ENCODE measurements at places on chromosomes 5 and 9.

DNA sequence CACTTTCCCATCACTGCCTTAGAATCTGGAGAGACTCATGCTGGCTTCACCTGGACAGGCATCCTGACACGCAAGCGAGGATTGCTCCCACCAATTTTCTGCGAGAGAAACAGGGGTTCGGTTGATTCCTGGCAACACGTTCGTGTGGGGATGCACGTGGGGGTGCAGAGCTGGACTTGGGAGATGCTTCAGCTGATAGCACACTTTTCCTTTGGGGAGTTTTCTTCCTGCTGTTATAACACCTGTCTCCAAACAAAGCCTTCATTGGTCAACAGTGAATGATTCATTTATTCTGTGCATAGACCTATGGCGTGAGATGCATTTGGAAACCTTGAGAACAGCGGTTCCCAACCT is 50.0 kb downstream of the ROPN1L start:
- H3K36me3 ChIP-seq, result no peaks in the 10 kb centered on the region
- DNase-seq, result no peak
- no peak overlapping the region for H3K27ac ChIP-seq
- H3K4me3 ChIP-seq, result no peak overlapping the region

DNA sequence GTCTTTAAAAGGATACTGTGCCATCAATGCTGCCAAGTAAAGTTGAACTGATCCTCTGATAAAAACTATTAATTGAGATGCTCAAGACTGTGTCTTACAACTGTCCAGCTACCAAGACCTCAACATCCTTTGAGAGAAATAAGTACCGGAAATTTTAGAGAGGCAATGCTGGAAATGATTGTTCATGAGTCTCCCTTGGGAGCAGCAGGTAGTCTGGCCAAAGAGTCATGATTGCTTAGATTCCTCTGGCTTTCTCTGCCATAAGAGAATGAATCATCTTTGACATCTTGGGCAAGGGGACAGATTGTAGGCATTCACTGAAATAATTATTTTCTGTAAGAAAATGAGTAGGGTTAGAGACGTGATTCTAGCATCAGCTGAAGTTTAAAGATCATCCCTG is 466.6 kb upstream of the DAB2 start:
- no peaks in the 10 kb centered on the region for H3K4me1 ChIP-seq
- no peak for DNase-seq
- H3K36me3 ChIP-seq, result no peaks in the 10 kb centered on the region
- no peak overlapping the region for H3K27ac ChIP-seq

DNA sequence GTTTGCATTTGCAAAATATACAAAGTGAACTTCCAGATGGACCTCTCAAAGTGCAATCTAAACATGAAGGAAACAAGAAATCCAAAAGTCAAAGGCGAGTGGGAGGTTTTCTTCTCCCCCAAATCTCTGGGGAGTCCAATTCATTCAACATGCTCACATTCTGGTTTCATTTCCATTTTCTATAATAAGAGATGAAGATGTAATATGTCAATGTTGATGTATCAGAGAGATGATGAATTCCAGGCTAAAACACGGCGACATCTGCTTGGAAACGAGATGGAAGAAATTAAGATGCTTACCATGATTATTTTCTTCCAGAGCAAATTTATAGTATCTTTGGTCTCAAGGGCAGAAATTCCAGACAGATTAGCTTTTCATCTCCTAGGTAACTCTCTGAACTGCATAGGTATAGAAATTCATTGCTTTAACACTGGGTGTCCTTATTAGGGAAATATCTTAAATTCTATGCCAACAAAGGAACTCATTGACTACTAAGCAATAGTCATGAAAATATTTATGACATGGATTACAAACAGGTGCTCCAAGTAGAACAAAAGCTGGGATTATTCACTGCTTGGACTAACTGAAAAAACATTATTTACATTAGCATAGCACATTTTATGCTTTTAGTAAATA is 287.9 kb downstream of the SEC61B start:
- no peaks in the 10 kb centered on the region for H3K36me3 ChIP-seq
- H3K27me3 ChIP-seq, result peaks cover 3% of the 10 kb centered on the region
- no peak overlapping the region for H3K4me3 ChIP-seq
- peaks cover 2% of the 10 kb centered on the region for H3K4me1 ChIP-seq

GRCh38 chr9:110104261-110104809 is 103.6 kb downstream of the C9orf152 start:
- no peak for DNase-seq
- H3K4me3 ChIP-seq, result no peak overlapping the region
- no peaks in the 10 kb centered on the region for H3K36me3 ChIP-seq
- no peaks in the 10 kb centered on the region for H3K27me3 ChIP-seq
- H3K4me1 ChIP-seq, result no peaks in the 10 kb centered on the region

GRCh38 chr9:109289931-109290330 is 30.9 kb downstream of the EPB41L4B start:
- H3K36me3 ChIP-seq, result no peaks in the 10 kb centered on the region
- no peak overlapping the region for H3K4me3 ChIP-seq
- peaks cover 2% of the 10 kb centered on the region for H3K27me3 ChIP-seq
- DNase-seq, result no peak

DNA sequence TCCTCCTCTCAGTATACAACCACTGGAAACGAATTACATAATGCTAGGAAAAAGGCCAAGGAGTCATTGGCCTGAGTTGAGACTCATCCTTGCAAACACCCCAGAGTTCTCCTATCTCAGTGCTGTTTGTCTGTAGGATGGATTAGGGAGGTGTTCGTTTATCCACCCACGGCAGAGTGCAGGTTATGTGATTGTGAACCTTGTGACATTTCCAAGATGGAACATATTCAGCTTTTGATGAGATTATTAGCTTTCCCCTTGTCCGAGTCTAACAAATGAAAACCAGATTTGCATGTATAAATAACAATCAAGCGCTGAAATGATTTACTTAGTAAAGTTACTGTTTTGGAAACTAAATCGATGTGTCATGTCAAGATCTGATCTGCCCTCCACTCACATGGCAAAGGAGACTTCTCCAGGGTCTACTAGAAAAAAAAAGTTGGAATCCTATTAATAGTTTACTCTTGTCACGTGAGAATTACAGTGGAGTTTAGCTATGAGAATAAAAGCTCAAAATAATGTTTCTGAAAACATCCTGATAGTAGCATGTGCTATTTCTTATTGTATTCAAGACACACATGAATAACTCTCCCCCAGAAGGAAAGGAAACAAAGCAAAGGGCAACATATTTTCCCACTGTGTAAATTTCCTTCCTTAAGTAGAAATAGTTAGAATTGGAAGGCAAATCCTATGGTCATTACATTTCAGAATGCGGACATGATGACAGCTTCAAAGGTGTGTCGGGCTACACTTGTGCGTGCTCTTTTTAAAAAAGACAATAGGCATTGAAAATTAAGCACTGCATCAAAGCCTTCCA is 600.4 kb downstream of the EBF1 start:
- H3K36me3 ChIP-seq, result no peaks in the 10 kb centered on the region
- no peaks in the 10 kb centered on the region for H3K4me1 ChIP-seq
- H3K4me3 ChIP-seq, result no peak overlapping the region
- H3K27ac ChIP-seq, result no peak overlapping the region
- DNase-seq, result no peak
